Activated CD4-positive, alpha-beta T cell treated with anti-CD3 and anti-CD28 coated beads, Interleukin-2, amount 10 ng/mL, durations not matched to agents 7 days and 5 days (primary cell): ENCODE measurements at places on chromosomes 1 and 21. TPM values are rescaled to one million over a fixed set of nuclear protein-coding genes. Genes with fewer than 3 reads are reported as not detected.

- H3K27ac ChIP-seq = peak overlapping the region; percentile 39
- no peak for DNase-seq
- no peaks in the 10 kb centered on the region for H3K27me3 ChIP-seq
- H3K4me3 ChIP-seq = no peak overlapping the region
- H3K36me3 ChIP-seq = peaks cover 31% of the 10 kb centered on the region
Measured at GRCh38 chr1:197173571-197174507, 27.4 kb upstream of the ASPM start.

GRCh38 chr1:33329600-33330305 lies 8.9 kb upstream of the A3GALT2 start:
- no peak for DNase-seq
- peaks cover 2% of the 10 kb centered on the region for H3K4me1 ChIP-seq
- H3K36me3 ChIP-seq = peaks cover 42% of the 10 kb centered on the region
- no peak overlapping the region for H3K27ac ChIP-seq

DNA sequence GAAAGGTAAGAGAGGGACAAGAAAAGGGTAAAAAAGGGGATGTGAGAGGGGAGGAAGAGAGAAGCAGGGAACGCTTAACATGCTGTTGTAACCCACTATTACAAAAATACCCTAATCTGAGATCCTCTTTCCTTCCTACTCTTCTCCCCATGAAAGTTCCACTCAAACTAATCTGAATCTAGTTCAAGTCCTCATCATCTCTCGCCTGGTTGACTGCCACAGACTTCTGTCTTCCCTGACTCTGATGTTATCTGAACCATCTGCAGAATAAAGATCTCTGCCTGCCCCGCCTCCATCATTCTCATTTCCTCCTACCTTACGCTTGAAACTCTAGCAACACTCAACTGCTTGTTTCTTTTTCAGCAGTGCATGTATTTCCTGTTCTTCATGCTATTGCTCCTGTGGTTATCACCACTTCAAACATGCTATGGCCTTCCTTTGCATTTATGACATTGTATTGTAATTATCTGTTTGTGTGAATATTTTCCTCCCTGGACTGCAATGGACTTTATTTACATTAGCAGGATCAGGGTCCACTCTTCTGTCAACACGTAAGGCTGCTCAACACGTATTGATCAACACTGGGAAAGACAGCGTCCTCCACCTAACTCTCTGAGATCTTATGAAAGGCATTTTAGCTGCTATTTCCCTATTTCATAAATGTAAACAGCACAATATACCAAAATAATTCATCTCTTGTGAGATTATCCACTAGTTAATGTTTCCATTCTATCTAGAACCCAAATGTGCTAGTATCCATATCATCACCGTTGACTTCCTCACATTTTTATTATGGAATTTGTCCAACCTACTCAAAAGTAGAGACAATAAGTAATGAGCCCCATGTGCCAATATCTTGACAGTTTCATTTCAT lies 215.5 kb upstream of the USP25 start:
- peaks cover 5% of the 10 kb centered on the region for H3K36me3 ChIP-seq
- H3K4me3 ChIP-seq = peak overlapping the region; percentile 1
- peaks cover 19% of the 10 kb centered on the region for H3K4me1 ChIP-seq
- DNase-seq = peak; percentile 79

DNA sequence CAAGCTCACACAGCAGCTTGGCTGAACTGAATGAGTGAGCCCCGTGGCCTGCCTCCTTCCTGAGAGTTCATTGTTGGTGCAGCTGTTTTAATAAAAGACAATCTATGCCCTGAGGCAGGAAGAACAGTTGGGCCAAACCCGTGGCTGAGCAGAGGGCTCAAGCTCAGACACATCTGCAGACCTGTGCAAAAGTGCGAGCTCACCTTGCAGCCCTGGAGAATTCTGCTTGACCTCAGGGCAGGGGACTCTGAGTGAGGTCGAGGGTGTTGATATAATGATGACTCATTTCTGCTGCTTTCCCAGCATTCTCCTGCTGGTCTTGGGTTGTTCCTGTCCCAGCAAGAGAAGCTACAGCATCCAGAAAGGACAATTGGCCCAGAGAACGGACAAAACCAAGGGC lies 61.0 kb downstream of the ATP5PO start:
- H3K27ac ChIP-seq = no peak overlapping the region
- DNase-seq = no peak
- H3K27me3 ChIP-seq = no peaks in the 10 kb centered on the region
- no peaks in the 10 kb centered on the region for H3K36me3 ChIP-seq
- H3K4me1 ChIP-seq = no peaks in the 10 kb centered on the region

- no peaks in the 10 kb centered on the region for H3K36me3 ChIP-seq
- no peak overlapping the region for H3K4me3 ChIP-seq
- no peaks in the 10 kb centered on the region for H3K4me1 ChIP-seq
- no peak for DNase-seq
- H3K27me3 ChIP-seq = peaks cover 3% of the 10 kb centered on the region
Measured at GRCh38 chr1:204267191-204267601, 53.4 kb upstream of the GOLT1A start.

- peaks cover 72% of the 10 kb centered on the region for H3K4me1 ChIP-seq
- peaks cover 39% of the 10 kb centered on the region for H3K36me3 ChIP-seq
- peak overlapping the region; percentile 98 for H3K4me3 ChIP-seq
- H3K27ac ChIP-seq = peak overlapping the region; percentile 93
Measured at GRCh38 chr1:25618433-25618808, 1.8 kb downstream of the MAN1C1 start.

The PADI1 gene
- total RNA-seq = not detected

The KIF17 gene
- total RNA-seq = not detected
